ENCODE measurements at places on chromosomes 7 and 10.

DNA sequence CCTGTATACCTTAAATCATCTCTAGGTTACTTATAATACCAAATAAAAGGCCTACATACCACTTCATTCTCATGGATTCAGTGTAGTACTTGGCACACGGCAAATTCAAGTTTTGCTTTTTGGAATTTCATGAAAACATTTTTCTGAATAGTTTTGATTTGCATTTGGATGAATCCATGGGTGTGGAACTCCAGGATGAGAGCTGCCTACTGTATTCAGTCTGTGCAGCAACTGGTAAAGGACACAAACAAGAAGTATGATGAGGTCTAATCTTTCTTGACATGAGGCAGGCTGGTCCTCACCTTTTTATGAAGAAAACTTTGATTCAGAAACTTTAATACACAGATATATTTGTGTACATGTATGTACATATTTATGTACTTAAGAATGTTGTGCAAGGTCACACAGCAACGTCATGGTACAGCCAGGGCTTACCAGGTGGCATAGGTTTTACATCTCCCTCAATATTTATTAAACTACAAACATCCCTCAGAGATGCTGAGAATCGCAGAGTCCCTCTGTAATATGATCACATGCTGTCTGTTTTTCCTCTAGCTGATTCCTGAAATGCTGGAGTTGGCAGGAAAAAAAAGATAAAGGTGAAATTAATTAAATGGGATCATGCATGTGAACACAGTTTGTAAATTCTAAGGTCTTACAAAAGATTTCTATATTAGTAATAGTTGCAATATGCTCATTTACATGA, 239.6 kb downstream of the PRKG1 start:
- no peak for DNase-seq

GRCh38 chr7:131911112-131911511, 354.7 kb upstream of the PODXL start:
- no peak for DNase-seq

- DNase-seq, result no peak
Observed at GRCh38 chr10:110005719-110006118, 2.1 kb upstream of the ADD3 start.

DNA sequence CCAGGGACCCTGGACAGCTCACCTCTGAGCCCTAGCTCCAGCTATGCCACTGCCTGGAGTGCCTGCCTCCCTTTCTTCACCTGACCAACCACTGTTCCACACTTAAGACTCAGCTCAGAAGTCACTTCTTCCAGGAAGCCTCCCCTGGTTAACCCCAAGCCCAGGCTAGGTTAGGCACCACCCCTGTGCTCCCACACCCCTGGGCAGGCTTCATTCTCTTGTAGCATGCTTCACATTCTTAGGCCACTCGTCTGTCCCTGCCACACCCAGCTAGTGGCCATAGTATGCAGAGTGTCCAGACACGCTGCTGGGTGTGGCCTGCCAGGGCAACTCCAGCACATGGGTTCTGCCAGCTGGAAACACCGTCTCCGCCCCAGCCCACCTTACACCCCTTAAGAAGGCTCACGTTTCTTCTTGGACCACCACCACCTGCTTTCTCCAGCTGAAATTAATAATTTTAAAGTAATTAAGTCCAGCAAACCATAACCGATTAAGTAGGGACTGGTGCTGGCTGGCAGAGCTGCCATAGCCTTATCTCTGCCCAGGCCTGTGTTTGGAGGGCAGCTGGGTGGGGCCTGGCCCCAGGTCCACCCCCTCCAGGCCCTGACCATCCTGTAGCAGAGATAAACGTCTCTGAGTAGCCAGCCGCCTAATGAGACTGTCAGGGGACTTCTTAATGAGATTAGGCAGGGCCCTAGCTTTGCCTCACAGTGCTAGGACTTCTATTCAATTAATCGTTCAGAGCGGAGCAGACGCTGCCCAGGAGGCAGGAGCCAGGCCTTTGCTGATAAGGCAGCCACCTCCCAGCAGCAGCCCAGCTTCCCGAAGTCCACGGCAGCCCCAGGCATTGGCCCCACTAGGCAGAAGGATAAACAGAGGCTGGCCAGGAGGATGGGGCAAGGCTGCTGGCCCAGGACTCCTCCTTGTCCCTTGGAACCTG, 20.5 kb downstream of the GRID1 start:
- DNase-seq, result no peak

DNA sequence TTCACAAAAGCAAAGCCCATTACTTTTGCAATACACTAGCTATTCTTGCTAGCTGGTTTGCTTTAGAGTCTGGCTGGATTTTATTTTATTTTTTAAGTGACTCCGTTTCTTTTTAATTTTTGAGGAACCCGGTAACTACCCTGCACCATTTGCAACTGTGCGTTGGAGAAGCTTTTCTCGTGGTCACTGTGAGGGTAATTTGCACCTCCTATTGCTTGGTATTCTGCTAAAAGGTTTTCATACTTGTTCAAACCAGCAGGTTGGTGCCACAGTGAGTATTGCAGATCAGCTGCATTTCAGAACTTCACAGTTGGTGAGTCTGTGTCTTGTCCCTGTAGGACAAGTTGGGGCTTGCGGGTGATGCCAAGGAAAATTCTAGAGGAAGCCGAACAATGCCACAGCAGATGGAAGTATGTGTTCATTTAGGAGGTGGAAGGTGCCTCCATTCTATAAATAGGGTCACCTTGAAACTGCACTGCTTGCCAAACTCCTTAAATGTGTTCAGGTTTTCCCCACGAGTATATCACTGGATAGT, 3.9 kb upstream of the NMT2 start:
- no peak for DNase-seq

GRCh38 chr7:67022511-67022910, 25.9 kb downstream of the TYW1 start:
- no peak for DNase-seq

- DNase-seq, result no peak
Observed at GRCh38 chr7:159191236-159191635, 46.6 kb upstream of the VIPR2 start.

GRCh38 chr7:105250239-105250638, 138.5 kb downstream of the SRPK2 start:
- no peak for DNase-seq

DNA sequence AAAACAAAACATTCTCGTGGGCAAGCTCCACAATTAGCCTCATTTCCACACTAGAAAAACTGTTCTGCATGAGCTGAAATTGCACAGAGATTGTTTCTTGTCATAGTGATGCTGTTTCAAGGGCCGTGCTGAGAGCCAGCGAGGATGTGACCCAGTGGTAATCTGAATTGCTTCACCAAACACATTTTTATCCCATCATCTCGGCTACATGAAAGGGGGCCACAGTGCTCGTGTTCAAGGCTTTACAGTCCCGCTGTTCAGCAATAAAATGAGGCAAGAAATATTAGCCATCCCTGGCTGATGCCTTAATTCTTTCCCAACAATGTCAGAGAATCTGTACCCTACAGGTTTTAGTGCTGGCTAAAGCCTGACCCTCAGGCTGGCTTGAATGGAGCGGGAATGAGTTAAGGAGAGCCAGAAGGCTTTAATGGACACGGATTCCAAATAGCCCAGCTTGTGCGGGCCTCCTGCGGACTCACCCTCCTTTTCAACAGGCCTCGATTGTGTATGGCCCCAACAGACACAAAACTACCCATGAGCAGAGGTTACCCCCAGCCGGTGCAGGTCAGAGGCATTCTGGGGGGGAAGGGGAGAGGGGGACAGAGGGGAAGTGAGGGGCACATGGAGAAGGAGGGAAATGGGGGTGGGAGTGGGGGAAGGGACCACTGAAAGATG, 2.0 kb upstream of the GDF10 start:
- DNase-seq, result no peak

GRCh38 chr10:45442251-45442650, 68.2 kb downstream of the ALOX5 start:
- no peak for DNase-seq

DNA sequence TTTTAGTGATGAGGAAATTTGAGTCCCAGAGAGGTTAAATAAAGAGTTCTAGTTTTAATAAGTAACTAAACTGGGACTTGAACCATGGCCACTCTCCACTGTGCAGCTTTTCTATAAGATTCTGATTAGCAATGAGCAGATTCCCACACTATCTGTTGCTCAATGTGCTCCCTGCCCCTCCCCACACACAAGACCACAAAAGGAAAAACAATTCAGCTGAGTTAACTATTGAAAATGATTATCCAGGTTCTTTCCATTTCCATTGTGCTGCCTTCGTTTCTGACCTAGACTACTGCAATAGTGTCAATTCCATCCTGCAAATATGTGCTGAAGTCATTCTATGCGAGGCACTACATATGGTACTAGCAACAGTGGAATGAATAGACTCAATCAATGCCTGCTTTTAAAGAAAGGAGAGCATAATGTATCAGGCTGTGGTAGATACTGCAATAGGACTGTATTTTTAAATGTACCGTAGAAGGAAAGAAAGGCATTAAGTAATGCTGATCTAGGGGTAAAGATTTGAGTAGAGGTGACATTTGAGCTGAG, 97.0 kb downstream of the SEMA3C start:
- no peak for DNase-seq

DNA sequence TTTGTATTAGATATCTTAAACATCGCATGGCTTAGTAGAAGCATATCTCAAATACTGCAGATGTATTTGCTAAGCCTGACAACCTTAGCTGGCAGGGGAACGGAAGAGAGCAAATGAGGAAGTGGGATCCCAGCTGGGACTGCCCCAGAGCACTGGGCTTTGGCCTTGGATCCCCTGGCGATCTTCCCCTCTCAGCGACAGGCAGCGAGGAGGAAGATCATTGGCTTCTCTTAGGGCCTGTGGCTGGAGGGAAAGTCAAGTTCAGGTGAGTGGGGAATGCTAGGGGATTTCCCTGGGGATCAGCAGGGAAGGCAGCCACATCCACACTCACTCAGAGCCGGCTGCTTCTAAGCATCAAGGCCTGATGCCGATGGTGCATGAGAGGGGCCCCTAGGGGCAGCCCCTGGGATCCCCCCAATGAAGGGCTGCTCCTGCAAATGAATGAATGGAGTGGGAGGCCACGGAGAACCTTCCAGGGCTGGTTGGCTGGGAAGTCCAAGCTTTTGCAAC, 42.0 kb downstream of the LYZL2 start:
- DNase-seq, result no peak

DNA sequence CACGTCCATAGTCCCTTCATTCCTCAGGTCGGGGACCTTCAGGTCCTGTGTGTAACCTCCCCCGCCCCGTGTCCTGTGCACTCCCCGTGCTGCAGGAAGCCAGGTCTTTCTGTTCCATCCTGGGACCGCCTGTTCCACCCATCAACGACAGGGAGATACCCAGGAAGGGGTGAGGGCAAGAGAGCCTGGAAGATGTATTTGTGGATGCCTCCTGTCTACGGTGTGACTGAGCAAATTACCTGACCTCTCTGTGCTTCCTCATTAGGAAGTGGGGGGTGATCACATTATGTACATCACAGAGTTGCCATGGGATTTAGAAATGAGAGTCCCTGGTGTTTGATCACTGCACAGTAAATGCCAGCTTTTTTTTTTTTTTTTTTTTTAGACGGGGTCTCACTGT, 46.3 kb downstream of the GRID2IP start:
- DNase-seq, result no peak

GRCh38 chr7:45888185-45888992, at the start of gene IGFBP1:
IGFBP1 (plus strand) TSS chr7:45888488; CDS start chr7:45888653, 165 bp downstream.
- DNase-seq, result no peak

- no peak for DNase-seq
Observed at GRCh38 chr7:132177708-132178401, 398.4 kb downstream of the PLXNA4 start.

- DNase-seq, result no peak
Observed at GRCh38 chr7:101817471-101818286, at the start of gene CUX1. CUX1 (plus strand) TSS chr7:101817626; CDS start chr7:101817640, 14 bp downstream.

GRCh38 chr10:16952080-16952479, 134.9 kb upstream of the RSU1 start:
- DNase-seq, result no peak

- no peak for DNase-seq
Observed at GRCh38 chr7:28993371-28993770, 35.2 kb upstream of the TRIL start.

- no peak for DNase-seq
Observed at GRCh38 chr7:152751449-152752141, 8.0 kb upstream of the ACTR3B start.

DNA sequence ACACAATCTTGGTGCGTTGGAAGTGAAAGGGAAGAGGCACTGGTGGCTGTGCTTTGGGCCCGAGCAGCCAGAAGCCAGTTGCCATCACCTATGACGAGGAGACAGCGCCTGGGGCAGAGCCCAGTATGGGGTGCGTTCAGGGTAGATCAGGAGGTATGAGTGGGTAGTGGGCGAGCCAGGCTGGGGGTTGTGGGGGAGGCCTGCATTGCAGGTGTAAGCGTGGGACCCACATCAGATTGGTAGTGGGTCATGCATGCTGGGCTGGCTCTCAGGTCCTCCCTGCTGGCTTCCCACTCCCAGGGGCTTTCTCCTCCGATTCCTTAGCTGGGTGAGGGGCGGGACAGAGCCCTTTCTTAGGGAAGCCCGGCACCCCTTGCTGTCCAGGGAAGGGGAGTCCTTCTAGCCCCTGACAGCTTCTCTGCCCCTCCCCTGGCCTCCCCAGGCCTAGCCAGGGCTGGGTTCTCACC, 445 bp upstream of the PVRIG start:
- no peak for DNase-seq

- no peak for DNase-seq
Observed at GRCh38 chr10:132346806-132347205, 14.8 kb downstream of the LRRC27 start.

GRCh38 chr10:120979435-120980278, 128.5 kb downstream of the WDR11 start:
- DNase-seq, result peak; percentile 85

GRCh38 chr10:133047526-133048123, 40.1 kb upstream of the ADGRA1 start:
- DNase-seq, result no peak

GRCh38 chr7:75889223-75889825, 10.5 kb downstream of the RHBDD2 start:
- DNase-seq, result no peak

DNA sequence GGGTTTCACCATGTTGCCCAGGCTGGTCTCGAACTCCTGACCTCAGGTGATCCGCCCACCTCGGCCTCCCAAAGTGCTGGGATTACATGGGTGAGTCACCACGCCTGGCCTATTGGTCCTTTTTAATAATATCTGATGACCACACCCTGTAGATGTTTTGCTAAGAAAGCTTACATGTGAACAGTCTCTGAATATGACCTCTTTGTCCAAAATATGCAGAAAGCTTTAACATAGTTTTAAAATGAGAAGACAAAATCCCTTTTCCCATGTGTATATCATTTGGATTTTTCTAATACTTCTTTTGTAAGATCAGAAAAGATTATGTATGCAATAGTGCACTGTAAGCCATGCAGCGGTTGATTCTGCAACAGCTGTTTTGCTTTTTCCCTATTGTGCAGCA, 38.5 kb downstream of the MCU start:
- no peak for DNase-seq

- no peak for DNase-seq
Observed at GRCh38 chr10:131781076-131781475, 119.7 kb upstream of the PPP2R2D start.

GRCh38 chr10:88986549-88987242, 3.9 kb upstream of the FAS start:
- no peak for DNase-seq

DNA sequence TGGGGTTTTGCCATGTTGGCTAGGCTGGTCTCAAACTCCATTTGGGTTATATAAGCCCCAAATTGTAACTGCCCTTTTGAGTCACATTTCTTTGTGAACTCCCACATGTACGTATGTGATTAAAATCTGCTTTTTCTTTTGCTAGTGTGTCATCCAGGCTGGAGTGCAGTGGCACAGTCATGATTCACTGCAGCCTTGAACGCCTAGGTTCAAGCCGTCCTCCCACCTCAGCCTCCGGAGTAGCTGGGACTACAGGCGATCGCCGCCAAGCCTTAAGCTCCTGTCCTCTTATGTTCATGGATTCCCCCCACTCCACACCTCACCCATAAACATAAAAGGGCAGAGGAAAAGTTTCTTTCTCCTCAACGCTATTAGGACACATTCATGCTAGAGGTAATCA, 4.4 kb upstream of the SMC3 start:
- no peak for DNase-seq
